Activated CD4-positive, alpha-beta memory T cell treated with anti-CD3 and anti-CD28 coated beads for 36 hours (primary cell): ENCODE measurements at places on chromosomes 6 and 20.

DNA sequence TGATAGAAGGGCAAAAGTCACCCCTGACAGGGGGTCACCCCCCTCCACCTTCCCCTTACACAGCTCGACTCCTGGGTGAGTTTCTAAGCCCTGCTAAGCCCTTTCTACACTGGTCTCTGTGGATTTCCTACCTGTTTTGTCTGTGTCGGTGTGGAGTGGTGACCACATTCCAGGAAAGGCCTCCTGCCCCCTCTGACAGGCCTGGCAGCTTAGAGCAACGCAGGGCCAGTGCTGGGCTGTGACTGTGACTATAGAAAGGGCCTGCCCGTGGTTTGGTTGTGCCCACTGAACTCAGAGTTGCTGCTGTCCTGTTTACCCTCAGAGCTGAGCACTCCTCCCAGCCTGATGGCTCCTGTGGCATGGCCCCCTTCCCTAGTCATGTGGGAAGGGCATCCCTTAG, 109.0 kb downstream of the ARMC2 start:
- DNase-seq: no peak

GRCh38 chr6:12060780-12061609, 48.9 kb downstream of the HIVEP1 start:
- peak; percentile 87 for DNase-seq

DNA sequence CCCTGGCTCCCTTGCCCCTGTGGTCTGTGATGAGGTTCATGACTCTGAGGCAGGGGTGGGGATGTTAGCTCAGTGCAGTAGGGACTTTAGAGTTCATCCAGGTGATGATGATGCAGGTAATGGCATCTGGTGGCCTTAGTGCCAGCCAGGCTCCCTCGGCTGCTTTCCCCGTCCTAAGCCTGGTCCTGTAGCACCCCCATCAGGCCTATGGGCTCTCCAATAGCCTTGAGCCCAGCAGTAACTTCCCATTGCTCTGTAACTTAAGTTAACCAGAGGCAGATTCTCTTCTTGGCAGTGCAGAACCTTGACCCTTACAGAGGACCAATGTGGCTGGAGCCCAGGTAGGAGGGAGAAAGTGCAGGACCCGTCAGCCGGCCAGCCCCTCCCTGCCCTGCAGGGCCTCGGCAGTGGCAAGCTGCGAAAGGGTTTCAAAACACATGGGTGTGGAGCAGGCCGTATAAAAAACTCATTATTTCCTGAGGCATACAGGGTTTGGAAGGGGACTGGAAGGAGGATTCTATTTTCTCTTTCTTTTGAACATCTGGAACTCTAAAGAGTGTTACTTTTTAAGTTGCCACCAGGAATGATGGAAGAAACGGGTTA, 406.9 kb downstream of the CDH26 start:
- no peak for DNase-seq

- no peak for DNase-seq
Observed at GRCh38 chr20:23401051-23401450, 20.2 kb downstream of the NAPB start.

DNA sequence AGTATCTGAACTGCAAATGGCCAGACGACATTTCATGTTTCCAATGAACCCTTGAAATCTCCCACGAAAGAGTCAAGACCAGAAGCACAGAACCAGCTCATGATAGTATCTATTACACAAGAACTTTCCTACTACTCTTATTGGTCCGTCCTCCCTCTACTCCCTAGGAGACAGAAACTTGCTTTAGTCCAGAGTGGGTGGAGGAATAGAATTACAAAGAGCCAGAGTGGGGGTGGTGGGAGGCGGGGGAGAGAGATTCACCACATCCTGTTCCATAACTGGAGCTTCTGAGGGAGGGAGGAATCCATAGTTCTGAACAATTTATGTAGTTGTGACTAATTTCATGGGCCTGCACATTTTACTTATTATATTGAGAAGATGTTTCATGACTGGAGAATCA, 18.5 kb upstream of the WFDC10A start:
- peak; percentile 82 for DNase-seq

DNA sequence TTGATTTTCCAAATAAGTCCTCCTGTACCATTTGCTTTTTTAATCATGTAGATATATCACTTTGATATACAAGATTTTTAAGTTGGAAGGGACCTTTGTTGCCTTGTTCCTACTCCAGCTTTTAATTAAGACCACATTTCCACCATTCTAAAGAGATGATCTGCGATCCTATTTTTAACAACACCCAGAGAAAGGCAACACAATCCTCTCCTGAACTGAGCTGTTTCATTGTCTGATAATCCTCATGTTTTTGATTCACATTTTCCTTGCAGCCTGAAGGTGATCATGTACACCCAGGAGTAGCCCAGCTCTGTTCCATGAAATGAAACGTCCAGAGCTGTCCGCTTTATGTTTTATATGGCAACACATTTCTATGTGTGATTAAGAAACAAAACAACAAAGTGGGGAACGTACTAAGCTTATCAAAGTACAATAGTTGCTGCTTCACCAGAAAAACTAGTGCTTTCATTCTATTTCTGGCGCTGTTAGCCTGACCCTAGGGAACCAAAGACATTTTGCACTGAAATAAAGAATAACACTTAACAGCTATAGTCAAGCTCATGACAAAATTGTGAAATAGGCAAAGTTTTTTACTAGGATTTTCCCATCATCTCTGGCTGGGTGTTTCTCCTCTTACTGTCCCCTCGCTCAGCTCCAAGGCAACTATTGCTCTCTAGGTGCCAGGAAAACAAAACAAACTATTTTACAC, 22.6 kb upstream of the TRAF3IP2 start:
- DNase-seq: no peak

- DNase-seq: no peak
Observed at GRCh38 chr6:55964136-55964535, 88.7 kb upstream of the BMP5 start.

GRCh38 chr6:40550202-40551101, 36.7 kb downstream of the LRFN2 start:
- DNase-seq: peak; percentile 12

- DNase-seq: no peak
Observed at GRCh38 chr20:39611901-39612300, 649.8 kb downstream of the DHX35 start.

DNA sequence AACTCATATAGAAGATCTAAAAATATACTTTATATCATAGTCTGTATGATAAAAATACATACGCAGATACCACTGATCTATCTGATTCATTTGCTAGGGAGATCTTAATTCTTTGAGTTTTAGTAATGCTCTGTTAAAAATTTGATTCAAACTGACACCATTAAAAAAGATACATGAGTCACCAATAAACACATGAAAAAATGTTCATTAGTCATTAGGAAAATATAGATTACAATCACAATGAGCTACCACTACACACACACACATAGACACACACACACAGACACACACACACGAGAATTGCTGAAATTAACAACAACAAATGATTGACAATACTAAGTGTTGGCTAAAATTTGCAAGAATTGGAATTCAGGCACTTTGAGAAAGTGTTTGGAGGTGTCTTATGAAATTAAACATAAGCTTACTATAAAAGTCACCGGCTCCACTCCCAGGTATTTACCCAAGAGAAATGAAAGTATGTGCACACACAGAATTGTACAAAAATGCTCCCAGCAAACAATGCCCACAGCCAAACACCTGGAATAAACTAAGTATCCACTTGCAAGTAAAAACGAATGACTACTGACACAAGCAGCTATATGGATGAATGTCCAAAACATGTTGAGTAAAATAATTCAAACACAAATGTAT, 117.7 kb upstream of the GGTLC1 start:
- DNase-seq: no peak

- DNase-seq: no peak
Observed at GRCh38 chr6:53107091-53107490, 41.5 kb downstream of the GCM1 start.

GRCh38 chr6:48429610-48430009, 318.6 kb upstream of the PTCHD4 start:
- no peak for DNase-seq

DNA sequence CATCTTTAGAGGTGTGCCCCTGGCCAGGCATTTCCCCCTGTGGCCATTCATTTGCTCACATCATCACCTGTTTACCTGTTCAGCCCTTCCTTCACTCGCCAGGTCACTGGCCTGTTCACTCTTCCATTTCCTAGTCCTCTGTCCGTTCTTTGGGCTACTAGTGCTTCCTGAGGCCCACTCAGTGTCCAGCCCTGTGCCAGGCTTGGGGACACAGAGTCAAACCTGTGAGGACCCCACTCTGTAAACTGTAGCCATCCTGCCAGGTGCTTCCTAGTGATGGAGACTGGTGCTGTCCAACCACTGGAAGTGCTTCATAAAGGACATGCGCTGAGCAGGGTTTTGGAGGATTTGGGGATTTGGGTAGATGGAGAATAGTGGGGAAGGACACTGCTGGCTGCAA, 3.5 kb downstream of the DLGAP4 start:
- no peak for DNase-seq

- peak; percentile 69 for DNase-seq
Observed at GRCh38 chr6:89368107-89368506, 15.6 kb upstream of the UBE2J1 start.

DNA sequence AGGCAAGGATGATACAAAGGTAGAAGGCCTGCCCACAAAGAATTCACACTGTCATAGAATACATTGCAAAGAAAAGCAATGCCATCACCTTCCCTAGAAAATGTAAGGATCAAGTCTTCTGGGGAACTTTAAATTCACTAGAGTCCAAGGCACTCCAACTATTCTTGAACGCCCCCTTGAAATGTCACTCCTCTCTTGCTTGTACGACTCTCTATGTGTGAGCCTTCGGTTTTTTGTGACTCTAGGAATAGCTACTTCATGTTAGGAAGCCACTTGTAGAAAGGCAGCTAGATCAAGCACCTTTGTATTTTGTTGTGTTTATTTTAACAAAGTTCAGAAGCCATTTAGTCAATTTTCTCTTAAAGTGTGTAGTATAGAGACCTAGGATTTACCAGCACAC, 159.2 kb upstream of the ARID1B start:
- DNase-seq: no peak

DNA sequence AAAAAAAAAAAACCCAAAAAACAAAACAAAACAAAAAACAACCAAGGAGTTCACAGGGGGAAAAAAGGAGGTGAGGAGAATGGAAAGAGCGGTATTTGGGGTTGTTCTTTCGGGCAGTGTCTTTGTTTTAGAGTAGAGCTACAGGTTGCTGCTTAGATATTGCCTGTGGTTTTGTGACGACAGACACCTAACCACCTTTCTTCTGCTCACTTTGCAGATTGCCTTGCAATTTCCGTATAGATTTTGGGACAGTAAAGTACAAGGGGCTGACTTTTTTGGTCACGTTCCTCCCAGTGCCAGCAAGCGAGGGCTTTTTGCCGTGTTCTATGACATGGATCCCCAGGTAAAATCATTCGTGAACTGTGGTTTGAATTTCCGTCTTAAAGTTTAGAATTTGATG, 50.9 kb downstream of the DEK start:
- peak; percentile 18 for DNase-seq
